NCI-H1092 (cell line): ENCODE measurements at places on chromosomes 6 and 20.
A peak's percentile ranks its signal among the peaks of the same experiment; 100 is the strongest.

DNA sequence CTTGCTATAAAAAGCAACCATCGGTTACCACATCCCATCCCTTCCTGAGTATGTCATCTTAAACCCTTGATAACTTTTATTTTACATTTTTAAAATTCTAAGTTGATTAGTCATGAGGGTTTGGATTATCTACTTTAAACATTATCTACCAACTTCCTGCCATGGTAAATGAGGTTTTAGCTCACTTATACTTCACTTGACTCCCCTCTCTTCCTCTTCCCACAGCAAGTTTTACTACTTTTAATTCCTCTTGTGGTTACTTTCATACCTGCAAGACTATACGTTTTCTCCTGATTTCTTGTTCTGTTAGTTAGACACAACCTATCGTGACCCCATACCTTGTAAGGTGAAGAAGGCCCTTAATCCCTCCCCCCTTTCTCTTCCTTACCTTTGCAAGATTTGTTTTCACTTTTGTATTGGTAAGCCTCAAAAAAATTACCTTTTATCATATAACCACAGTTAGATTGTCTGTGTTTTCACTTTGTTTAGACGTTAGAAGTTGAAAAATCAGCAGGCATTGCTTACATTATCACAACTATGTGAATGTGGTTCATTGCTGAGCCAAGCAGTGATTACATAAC lies 60.1 kb upstream of the OGFRL1 start:
- DNase-seq = no peak

DNA sequence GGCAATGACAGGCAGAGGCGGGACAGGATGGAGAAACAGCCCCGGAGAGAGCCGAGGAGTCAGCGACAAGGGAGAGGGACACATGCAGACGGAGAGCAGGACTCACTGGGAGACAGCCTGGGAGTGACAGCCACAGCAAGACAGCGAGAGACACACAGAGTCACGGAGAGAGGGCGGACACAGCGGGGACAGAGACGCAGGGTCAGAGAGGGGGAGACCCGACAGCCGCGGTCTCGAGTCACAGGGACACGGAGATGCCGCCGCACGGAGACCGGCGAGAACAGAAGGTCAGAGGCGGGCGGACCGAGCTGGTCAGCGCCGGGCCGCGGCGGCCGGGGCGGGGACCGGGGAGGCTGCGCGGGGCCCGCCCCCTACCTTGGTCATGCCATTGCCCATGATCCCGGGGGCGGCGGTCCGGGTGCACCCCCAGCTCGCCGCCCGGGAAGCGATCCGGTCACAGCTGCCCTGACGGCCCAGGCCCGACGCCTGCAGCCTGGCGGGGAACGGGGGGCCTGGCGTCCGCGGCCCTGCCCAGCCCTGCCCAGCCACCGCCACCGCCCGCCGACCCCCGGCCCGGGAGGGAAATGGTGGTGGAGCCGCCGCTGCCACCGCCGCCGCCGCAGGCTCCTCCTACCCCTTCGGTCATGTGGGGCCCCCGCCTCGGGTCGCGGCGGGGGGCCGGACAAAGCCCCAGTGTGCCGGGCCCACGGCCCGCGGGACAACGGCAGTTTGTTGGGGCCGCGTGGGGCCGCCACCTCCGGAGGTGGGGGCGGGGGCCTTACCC lies at the start of the genes DUSP15 and TTLL9:
TSS of gene DUSP15 (minus strand) at position 586 of the 784 bp plus-strand sequence. CDS start at position 396, 190 bp downstream.
TSS of gene TTLL9 (plus strand) at position 693 of the 784 bp plus-strand sequence. CDS start 493 bp downstream, outside the sequence.
- DNase-seq = no peak

DNA sequence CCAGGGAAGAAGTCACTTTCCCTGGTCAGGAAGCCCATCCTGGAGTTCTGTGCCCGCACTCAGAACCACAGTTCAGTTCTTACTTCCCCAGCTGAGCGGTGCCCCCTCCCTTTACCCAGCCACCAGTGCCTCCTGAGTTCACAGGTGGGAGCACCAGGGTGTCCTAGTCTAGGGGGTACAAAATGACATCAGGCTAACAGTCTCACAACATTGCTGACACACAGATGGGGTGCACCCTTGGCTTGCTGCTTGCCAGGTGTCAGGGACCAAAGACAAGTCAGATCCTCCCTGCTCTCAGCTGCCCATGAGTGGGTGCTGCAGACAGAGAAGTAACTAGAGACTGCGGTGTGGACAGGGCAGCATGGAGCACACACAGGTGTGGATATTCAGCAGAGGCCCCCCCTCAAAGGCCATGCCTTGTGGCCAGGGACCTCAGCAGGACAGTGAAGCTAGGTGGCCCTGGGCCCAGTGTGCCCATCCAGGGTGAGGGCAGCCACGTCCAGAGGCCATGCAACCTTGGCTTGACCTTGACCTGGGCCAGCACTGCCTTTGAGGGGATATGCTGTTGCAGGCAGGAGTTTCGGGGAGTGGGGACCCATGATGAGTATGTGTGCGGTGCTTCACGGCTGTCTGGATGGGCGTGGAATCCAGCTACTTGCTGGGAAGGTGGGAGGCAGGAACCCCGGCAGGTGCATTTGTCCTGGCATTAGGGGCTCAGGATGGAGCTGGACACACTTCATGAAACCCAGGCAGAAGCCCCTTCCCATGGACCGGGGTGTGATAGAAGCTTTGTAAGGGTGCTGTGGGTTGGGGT lies 110.4 kb upstream of the FRMD1 start:
- DNase-seq = no peak

GRCh38 chr6:125810445-125810844 lies 19.7 kb downstream of the NCOA7 start:
- DNase-seq = peak; percentile 78

DNA sequence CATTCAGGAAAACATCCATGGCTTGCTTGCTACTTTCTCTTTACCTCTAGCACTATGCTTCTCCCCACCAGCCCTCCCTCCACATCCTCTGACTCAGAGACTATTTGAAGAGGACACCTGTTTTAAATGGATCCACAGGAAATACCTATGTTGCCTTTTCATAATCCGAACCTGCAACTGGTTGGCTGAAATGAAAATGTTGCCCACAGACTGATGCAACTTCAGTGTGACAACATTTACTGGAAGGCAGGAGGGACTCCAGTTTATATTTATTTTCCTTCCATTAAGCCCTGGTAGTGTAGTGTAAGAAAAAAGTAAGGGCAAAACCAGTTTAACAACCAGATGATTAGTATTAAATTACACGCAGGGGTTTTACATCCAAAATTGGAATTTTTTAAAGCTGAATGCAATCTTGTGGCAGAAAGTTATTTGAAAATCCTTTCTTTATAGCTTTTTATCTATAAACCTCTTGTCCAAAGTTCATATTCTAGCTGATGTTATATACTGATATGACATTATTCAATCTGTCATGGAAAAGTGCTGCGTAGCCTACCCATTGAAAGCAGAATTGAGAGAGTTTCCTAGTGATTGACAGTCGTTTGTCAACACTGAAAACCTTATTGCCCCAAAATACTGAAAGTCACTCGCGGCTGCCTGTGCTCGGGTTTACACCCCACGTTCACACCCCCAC lies 881 bp upstream of the AIG1 start:
- DNase-seq = no peak
